ENCODE measurements at places on chromosomes 16 and 17.

DNA sequence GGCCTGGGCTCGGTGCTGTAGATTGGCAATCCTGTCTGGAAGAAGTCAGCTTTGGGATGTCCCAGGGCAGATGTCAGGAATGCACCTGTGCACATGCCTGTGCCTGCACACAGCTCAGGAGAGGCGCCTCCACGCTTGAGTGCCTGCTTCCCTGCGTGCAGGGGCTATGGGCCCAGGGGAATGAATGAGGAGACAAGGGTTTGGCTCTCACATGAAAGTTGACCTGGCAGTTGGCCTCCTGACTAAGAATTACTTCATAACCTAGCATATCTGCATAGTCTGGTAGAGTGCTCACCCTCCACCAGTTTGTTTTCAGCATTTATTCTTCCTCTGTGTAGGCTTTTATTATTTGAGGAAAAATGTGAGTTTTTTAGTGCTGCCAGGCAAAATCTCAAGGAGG, 50.0 kb downstream of the PLD6 start:
- H3K27me3 ChIP-seq = no peaks in the 10 kb centered on the region
- DNase-seq = no peak
- H3K36me3 ChIP-seq = peaks cover 57% of the 10 kb centered on the region
- H3K27ac ChIP-seq = peak overlapping the region; percentile 38
- H3K4me3 ChIP-seq = no peak overlapping the region
- no peaks in the 10 kb centered on the region for H3K4me1 ChIP-seq

GRCh38 chr16:3879887-3880564, 487 bp downstream of the CREBBP start:
- no peaks in the 10 kb centered on the region for H3K27me3 ChIP-seq
- H3K27ac ChIP-seq = peak overlapping the region; percentile 88
- peaks cover 39% of the 10 kb centered on the region for H3K4me1 ChIP-seq
- DNase-seq = peak; percentile 85
- peak overlapping the region; percentile 86 for H3K4me3 ChIP-seq

GRCh38 chr17:63925615-63926014, 6.5 kb downstream of the CD79B start:
- DNase-seq = no peak
- H3K4me1 ChIP-seq = no peaks in the 10 kb centered on the region
- no peaks in the 10 kb centered on the region for H3K36me3 ChIP-seq
- no peak overlapping the region for H3K4me3 ChIP-seq

DNA sequence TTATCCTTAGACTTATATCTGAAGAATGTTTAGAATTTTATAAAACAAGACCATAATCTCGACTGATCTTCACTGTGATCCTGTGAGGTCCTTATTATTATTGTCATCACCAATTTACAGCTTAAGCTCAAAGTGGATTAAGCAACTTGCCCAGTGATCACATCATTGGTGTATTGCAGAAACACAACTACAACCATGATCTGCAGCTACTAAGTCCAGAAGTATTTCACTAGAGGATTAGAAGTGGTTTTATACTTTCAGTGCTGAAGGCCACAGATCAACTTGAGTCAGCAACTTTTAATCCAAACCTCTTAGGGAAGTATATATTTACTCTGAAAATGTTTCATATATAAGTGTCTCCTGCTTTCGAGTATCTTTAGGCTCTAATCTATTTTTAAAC, 624.3 kb upstream of the SOX9 start:
- H3K36me3 ChIP-seq = no peaks in the 10 kb centered on the region
- H3K4me3 ChIP-seq = no peak overlapping the region
- no peaks in the 10 kb centered on the region for H3K4me1 ChIP-seq
- H3K27me3 ChIP-seq = no peaks in the 10 kb centered on the region

- DNase-seq = no peak
- no peak overlapping the region for H3K4me3 ChIP-seq
- H3K27me3 ChIP-seq = no peaks in the 10 kb centered on the region
- no peaks in the 10 kb centered on the region for H3K4me1 ChIP-seq
- H3K27ac ChIP-seq = no peak overlapping the region
- H3K36me3 ChIP-seq = no peaks in the 10 kb centered on the region
Measured at GRCh38 chr17:31678431-31678830, 180.6 kb downstream of the COPRS start.

- H3K27me3 ChIP-seq = no peaks in the 10 kb centered on the region
- H3K4me3 ChIP-seq = no peak overlapping the region
- H3K36me3 ChIP-seq = no peaks in the 10 kb centered on the region
- DNase-seq = no peak
Measured at GRCh38 chr16:64910356-64910755, 211.5 kb downstream of the CDH11 start.

GRCh38 chr16:29662729-29663015, 375 bp upstream of the SPN start:
- no peak for DNase-seq
- no peaks in the 10 kb centered on the region for H3K4me1 ChIP-seq
- no peak overlapping the region for H3K4me3 ChIP-seq
- no peaks in the 10 kb centered on the region for H3K36me3 ChIP-seq
- H3K27me3 ChIP-seq = no peaks in the 10 kb centered on the region

DNA sequence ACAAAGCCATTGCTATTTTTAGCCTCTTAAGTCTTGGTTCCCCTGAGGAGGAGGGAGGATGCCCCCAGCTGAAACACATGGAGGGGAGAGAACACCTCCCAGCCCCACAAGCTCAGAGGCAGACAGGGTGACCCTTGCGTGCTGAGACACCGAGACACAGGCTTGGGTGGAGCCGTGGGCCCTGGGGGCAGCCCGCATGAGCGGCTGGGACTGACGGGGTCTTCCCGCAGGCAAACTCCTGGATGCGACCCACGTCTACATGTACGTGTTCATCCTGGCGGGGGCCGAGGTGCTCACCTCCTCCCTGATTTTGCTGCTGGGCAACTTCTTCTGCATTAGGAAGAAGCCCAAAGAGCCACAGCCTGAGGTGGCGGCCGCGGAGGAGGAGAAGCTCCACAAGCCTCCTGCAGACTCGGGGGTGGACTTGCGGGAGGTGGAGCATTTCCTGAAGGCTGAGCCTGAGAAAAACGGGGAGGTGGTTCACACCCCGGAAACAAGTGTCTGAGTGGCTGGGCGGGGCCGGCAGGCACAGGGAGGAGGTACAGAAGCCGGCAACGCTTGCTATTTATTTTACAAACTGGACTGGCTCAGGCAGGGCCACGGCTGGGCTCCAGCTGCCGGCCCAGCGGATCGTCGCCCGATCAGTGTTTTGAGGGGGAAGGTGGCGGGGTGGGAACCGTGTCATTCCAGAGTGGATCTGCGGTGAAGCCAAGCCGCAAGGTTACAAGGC, 9.8 kb downstream of the SLC16A3 start:
- peak overlapping the region; percentile 80 for H3K27ac ChIP-seq
- no peaks in the 10 kb centered on the region for H3K36me3 ChIP-seq
- H3K4me1 ChIP-seq = peaks cover 66% of the 10 kb centered on the region

- no peaks in the 10 kb centered on the region for H3K4me1 ChIP-seq
- H3K4me3 ChIP-seq = no peak overlapping the region
- DNase-seq = no peak
- no peaks in the 10 kb centered on the region for H3K27me3 ChIP-seq
- no peaks in the 10 kb centered on the region for H3K36me3 ChIP-seq
- H3K27ac ChIP-seq = no peak overlapping the region
Measured at GRCh38 chr17:60909405-60909804, 231.8 kb downstream of the BCAS3 start.

- H3K27me3 ChIP-seq = no peaks in the 10 kb centered on the region
- no peaks in the 10 kb centered on the region for H3K4me1 ChIP-seq
- H3K36me3 ChIP-seq = no peaks in the 10 kb centered on the region
- no peak overlapping the region for H3K27ac ChIP-seq
- H3K4me3 ChIP-seq = no peak overlapping the region
Measured at GRCh38 chr16:35636480-35637230, 2177.2 kb downstream of the TP53TG3F start.

DNA sequence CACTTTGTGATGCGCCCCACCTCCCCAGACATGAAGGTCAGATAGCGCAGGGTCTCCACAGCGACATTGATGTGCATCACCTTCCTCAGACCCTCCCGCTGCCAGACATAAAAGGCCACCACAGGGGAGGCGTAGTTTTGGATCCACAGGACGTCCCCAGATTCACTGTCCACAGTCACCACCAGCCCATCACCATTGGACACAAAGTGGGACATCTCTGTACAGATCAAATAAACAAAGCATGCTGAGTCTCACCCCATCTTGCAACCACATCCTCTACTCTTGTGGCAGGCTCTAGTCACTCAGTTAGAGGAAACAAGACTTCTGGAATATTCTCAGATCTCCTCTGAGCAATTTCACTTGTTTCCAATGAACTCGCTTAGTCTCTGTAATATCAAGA, 46.3 kb upstream of the ICAM2 start:
- H3K27ac ChIP-seq = no peak overlapping the region
- DNase-seq = no peak
- no peaks in the 10 kb centered on the region for H3K27me3 ChIP-seq
- peaks cover 87% of the 10 kb centered on the region for H3K36me3 ChIP-seq

GRCh38 chr16:87845807-87846619, 23.3 kb downstream of the SLC7A5 start:
- no peaks in the 10 kb centered on the region for H3K36me3 ChIP-seq
- peak overlapping the region; percentile 70 for H3K27ac ChIP-seq
- peak overlapping the region; percentile 34 for H3K4me3 ChIP-seq
- DNase-seq = peak; percentile 83

DNA sequence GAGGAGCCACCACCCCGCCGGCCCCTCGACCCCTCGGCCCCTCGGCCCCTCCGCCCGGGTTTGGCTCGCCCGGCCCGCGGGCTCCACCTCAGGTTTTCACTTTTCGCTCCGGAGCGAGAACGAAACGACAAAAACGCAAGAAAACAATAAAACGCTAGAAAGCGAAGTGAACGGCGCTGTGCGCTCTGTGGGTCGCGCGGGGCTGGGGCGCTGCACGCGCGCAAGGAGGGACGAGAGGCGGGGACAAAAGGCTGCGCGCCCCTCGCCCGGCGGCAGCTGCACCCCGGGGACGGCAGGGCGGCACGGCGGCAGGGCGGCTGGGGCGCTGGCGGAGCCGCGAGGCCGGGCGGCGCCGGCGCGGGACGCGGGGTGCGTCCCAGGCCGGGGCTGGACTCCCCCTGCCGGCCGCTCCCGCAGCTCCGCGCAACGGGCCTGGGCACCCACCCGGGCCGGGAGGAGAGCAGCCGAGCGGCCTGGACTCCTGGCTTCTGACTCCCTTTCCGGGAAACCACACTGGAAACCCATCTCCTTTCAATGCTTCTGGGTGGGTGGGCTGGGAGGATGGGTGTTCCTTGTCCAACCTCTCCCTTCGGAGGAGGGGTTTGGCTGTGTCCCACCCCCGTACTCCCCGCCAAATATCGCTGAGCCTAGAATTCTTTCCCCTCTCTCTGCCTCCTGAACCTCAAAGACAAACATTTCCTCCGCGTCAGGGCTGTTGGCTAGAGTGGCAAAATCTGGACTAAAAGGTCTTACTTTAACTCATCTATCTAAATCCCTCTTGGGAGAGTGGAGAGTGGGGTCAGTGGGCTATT, 9.9 kb downstream of the TBX2 start:
- peak overlapping the region; percentile 53 for H3K4me3 ChIP-seq
- DNase-seq = peak; percentile 69
- no peaks in the 10 kb centered on the region for H3K36me3 ChIP-seq
- H3K4me1 ChIP-seq = peaks cover 25% of the 10 kb centered on the region
- peaks cover 6% of the 10 kb centered on the region for H3K27me3 ChIP-seq

DNA sequence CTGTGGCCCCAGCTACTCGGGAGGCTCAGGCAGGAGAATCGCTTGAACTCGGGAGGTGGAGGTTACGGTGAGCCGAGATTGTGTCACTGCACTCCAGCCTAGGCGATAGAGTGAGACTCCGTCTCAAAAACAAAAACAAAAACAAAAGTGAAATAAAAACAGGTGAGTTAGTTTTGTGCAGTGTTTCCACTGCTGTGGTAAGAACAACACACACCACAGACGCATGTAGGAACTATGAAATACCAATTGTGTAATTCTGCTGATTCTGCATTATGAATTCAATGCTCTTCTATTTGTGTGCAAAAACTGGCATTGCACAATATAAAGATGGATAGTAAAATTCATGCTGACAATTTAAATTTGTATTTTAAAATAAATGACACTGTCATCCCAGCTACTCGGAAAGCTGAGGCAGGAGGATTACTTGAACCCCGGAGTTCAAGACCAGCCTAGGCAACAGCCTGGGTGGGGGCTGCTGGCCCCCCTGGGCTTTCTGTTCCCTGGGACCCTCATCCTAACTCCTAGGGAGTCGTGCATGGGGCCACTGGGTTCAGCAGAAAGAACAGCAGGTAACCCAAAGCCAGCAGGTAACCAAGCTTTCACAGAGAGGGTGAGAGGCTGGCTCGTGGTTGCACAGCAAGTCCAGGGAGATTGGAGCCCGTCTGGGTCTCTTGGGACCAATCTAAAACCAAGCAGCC, 10.6 kb upstream of the RHBDF2 start:
- no peak overlapping the region for H3K4me3 ChIP-seq
- H3K4me1 ChIP-seq = no peaks in the 10 kb centered on the region
- H3K36me3 ChIP-seq = no peaks in the 10 kb centered on the region
- no peak for DNase-seq

GRCh38 chr17:50660887-50661345, 26.2 kb downstream of the ABCC3 start:
- H3K27ac ChIP-seq = peak overlapping the region; percentile 80
- no peak overlapping the region for H3K4me3 ChIP-seq
- DNase-seq = no peak
- H3K27me3 ChIP-seq = no peaks in the 10 kb centered on the region

GRCh38 chr17:41687828-41688640, 651 bp upstream of the EIF1 start:
- H3K4me3 ChIP-seq = peak overlapping the region; percentile 25
- DNase-seq = no peak
- peaks cover 36% of the 10 kb centered on the region for H3K36me3 ChIP-seq
- no peaks in the 10 kb centered on the region for H3K27me3 ChIP-seq

- H3K27me3 ChIP-seq = no peaks in the 10 kb centered on the region
- no peaks in the 10 kb centered on the region for H3K4me1 ChIP-seq
- H3K4me3 ChIP-seq = no peak overlapping the region
- no peak for DNase-seq
Measured at GRCh38 chr16:12293017-12293618, 316.6 kb downstream of the SNX29 start.

- no peaks in the 10 kb centered on the region for H3K4me1 ChIP-seq
- no peak overlapping the region for H3K27ac ChIP-seq
- H3K4me3 ChIP-seq = no peak overlapping the region
- H3K36me3 ChIP-seq = no peaks in the 10 kb centered on the region
- peak; percentile 12 for DNase-seq
- no peaks in the 10 kb centered on the region for H3K27me3 ChIP-seq
Measured at GRCh38 chr17:78583091-78583490, 5.9 kb upstream of the DNAH17 start.

DNA sequence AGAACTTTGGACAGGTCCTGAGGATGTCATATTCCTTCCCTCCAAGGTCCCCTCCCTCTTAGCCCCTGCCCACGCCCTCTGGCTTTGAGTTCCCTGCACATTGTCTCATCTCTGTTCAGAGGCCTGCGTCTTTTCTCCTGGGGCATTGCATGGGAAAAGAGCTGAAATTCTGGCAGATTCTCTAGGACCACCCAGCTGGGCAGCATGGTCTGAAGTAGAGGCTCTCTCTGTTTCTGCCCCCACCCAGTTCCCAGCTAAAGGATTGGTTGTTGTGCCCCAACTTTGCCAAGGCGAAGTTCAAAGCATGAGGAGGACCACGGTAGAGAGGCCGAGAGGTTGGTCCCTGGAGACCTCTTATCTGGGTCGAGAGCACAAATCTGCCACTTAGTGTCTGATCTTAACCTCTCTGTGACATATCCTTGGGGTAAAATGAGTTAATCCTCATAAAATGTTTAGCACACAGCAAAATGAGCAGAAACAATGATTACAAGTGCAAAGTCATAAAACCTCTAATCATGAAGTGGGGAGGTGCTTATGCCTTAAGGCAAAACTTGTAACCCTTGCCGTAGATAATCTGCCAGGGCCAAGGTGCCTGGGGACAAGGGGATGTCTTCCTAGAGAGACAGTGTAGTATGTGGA, 2.4 kb downstream of the ABAT start:
- no peak overlapping the region for H3K4me3 ChIP-seq
- no peak overlapping the region for H3K27ac ChIP-seq
